ENCODE measurements at places on chromosomes 3 and 15.

- no peak for DNase-seq
Measured at GRCh38 chr3:149783576-149783975, 8.8 kb downstream of the ANKUB1 start.

GRCh38 chr15:100891307-100892012, 11.8 kb downstream of the ALDH1A3 start:
- no peak for DNase-seq

DNA sequence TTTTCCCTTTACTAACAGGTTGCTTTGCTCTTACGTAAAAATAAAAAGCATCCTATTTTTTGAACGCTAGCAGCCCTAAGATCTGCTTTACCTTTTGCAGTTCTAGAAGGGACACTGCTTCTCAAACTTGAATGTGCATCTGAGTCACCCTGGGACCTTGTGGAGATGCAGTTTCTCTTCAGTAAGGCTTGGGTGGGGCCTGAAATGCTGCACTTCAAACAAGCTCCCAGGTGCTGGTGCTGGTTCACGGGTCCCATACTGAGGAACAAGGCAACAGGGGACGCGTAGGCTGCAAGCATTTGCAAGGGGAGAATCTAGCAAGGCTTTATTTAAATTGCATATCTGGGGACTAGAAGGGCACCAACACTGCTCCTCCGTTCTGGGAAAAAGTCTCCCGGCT, 30.0 kb downstream of the MB21D2 start:
- DNase-seq: no peak

DNA sequence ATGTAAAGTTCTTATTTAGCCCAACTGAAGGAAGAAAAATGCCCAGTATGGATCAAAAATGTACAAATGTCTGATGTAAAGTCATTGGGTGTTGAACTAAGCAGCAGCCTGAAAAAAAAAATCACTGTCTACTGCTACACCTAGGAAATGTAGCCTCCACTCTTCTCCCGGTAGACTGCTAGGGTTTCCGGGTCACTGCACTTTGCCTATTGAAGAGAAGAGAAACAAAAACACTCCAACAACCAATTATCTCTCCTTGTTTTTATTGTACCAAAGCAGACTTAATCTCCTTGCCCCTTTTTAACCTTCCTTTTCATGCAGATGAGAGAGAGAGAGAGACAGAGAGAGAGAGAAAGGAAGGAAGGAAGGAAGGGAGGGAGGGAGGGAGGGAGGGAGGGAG, 140.2 kb upstream of the SETMAR start:
- DNase-seq: no peak

DNA sequence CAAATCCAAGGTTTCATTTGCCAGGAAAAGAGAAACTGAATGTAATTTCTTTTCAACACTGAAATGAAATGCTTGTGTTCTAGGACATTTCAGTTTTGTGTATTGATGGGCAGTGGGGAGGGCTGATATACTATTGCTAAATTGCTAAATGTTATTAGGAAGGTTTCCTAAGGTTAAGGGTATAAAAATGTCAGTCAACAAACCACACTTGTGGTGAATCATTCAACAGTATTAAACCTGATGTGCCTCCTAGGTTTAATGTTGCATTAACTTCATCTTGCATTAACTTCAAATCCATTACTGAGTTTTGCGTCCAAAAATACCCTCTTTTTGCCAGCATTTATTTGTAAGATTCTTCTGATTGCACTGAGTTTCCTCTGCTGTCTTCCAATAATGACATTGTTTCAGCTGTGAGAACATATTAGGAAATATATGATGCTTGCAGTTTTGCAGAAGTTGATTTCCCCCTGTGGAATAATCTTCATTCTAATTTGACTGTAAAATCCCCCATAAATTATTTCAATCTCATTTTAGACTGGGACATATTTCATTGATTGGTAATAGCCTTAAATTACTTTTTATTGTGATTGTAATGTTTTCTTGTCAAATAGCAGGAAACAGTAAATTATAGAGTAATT, 758.3 kb downstream of the GBE1 start:
- no peak for DNase-seq

DNA sequence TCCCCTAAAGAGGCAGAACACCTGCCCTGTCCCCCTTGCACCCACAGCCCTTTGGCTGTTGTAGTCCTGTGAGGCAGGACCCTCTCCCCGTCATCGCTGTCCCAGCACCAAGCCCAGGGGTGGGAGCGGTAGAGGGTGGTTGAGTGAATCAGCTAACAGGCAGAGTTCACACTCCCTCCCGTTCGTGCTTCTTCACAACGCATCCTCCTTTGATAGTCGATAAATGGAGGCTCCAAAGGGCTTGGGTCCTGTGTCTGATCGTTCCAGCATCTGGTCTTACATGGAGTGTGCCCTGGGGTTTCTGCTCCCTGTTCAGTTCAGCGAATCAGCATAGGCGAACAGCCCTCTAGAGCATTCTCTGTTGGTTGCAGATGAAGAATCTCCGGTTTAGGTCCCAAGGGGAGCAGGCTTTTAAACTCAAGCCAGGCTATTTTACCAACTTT, 820 bp upstream of the HMCES start:
- DNase-seq: no peak

All from activated CD4-positive, alpha-beta T cell treated with anti-CD3 and anti-CD28 coated beads, Interleukin-2, amount 10 ng/mL, durations not matched to agents 7 days and 5 days (primary cell).